ENCODE measurements at places on chromosomes 11 and 22.

GRCh38 chr11:60978546-60979380 lies 7.3 kb downstream of the CD6 start:
- no peak for DNase-seq

GRCh38 chr11:125214601-125215565 lies 50.3 kb downstream of the PKNOX2 start:
- no peak for DNase-seq

DNA sequence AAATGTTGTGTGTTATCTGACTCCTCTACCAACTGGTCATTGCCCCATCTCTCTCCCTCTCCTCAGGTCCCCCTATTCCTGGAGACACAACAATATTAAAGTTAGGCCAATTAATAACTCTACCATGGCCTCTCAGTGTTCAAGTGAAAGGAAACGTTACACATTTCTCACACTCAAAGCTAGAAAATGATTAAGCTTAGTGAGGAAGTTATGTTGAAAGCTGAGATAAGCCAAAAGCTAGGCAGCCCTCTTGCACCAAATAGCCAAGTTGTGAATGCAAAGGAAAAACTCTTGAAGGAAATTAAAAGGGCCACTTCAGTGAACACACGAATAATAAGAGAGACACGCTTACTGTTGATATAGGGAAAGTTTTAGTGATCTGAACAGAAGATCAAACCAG lies 6.9 kb downstream of the DLG2 start:
- no peak for DNase-seq

GRCh38 chr11:123674297-123674696 lies 19.9 kb upstream of the SCN3B start:
- no peak for DNase-seq

DNA sequence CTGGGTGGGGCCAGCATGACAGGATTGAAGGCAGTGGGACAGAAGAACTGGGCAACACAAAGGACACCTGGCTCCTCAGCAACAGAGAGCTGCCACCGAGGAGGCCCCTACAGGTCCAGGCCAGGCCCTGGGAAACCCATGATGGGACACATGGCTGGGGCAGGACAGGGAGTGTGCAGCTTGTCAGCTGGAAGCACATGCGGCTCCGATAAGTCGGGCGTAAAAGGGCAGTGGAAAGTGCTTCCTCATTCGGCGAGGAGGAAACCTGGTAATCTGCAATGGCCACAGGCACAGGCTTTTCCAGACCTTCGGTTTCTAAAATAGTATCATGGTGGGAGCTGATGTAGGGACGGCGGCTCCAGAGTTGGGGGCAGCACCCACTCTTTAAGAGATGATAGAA lies 16.5 kb downstream of the GNAZ start:
- DNase-seq: no peak

- no peak for DNase-seq
These were observed 87.3 kb downstream of the PACS1 start for GRCh38 chr11:66157182-66157864.

GRCh38 chr11:1573077-1573902 lies 1.2 kb upstream of the DUSP8 start:
- DNase-seq: no peak

- no peak for DNase-seq
These were observed 65.6 kb downstream of the FAM168A start for GRCh38 chr11:73532310-73532709.

DNA sequence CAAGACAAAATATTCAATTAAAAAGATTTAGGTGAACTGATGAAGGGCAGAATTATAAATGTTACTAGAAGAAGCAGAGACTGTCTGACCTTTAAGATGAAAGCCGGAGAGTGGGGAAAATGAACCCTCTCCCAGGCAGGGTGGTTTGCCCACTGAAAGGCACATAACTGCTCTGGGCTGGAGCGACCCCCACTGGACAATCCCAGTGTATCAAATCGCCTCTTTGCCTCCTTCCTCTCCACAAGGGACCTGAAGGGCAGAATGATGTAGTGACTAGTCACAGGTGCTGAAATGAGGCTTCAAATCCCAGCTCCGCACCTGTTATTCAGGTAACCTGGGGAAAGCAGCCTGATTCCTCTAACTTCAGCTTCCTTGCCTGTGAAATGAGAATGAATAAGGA lies 69.0 kb downstream of the EFCAB6 start:
- no peak for DNase-seq

DNA sequence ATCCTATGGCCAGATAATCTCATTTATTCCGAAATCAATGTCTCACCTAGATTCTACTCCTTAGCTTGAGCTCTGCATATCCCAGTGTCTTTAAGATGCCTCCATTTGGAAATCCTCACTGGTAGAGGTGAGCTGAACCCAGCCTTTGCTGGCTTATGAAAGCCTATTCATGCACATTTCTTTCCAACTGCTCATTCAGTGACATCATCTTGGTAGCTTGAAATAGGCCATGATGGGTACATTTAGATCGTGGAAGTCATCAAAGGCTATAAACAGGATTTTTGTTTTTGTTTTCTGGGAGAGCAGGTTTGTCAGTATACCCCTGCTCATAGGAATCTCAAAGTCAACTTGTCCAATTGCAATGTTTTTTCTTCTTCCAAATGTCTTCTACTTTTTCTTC lies 6.0 kb downstream of the NXPE1 start:
- DNase-seq: no peak

DNA sequence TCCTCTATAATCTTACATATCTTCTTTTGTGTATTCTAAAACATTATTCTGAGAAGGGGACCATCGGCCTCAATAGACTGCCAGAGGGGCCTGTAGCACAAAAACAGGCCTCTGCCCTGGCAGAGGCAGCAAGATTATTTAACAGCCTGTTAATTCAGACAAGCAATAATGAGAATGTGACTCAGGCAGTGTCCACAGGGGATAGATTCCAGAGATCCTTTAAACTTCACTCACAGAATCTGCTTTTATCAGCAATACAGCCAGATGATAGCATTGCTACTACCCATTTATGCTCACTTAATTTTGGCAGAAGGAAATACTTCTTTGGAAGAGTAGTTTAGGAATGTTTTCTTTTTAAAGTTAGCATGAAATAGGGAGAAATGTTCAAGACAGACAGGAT lies 44.9 kb downstream of the AAMDC start:
- DNase-seq: no peak

- no peak for DNase-seq
These were observed 20.0 kb downstream of the APLNR start for GRCh38 chr11:57217053-57217452.

DNA sequence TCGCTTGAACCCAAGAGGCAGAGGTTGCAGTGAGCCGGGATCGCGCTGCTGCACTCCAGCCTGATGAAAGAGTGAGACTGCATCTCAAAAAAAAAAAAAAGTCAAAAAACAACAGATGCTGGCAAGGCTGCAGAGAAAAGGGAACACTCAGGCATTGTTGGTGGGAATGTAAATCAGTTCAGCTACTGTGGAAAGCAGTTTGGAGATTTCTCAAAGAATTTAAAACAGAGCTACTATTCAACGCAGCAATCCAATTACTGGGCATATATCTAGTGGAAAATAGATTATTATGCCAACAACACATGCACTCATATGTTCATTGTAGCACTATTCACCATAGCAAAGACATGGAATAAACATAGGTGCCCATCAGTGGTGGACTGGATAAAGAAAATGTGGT lies 89.7 kb downstream of the EFCAB6 start:
- no peak for DNase-seq

DNA sequence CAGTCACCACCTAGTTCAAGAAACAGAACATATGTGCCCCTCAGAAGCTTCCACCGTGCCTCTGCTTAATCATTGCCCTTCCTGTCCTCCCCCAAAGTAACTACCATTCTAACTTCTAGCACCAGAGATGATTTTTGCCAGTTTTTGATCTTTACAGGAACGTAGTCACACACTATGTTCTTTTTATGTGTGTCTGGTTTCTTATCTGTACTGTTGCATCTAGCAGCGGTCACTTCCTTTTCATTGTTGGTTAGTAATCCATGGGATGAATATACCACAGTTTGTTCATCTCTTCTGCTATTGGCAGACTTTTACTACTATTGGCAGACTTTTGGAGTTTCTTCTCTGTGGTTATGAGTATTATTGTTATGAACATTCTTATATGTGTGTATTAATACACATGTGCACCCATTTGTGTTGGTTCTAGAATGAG lies 34.6 kb downstream of the SPECC1L start:
- DNase-seq: peak; percentile 39

DNA sequence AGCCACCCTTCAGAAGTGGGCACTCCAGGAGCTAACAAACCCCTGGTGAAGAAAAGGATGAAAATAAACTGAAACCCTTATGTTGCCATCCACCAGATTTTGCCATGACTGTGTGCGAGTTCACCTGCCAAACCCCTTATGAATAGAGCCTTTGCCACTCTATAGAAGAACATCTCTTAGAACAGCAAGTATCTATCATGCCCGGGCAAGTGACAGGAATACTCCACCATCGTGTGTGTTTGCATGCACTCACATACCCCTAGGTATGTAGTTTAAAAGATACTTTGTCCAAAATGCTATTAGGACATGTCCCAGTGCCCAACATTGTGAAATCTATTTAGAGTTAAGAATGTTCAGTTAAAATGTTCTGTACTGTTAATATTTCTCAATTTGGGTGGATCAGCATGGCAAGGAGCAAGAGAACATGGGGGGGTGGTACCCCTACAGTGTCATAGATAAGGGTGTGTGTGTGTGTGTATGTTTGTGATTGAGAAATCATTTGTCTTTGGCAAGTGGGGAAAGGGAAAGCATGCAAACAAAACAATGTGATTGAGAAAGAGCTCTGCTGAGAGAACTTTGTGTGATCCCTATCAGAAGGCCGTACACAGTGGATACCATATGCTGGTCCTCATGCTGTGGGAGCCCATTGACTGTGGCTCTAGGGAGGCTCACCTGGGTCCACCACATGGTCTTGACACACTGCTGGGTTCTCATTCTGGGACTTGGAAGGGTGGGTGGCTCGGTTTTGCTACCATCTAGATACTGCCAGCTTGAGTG lies 94.9 kb downstream of the ZBTB16 start:
- DNase-seq: no peak

DNA sequence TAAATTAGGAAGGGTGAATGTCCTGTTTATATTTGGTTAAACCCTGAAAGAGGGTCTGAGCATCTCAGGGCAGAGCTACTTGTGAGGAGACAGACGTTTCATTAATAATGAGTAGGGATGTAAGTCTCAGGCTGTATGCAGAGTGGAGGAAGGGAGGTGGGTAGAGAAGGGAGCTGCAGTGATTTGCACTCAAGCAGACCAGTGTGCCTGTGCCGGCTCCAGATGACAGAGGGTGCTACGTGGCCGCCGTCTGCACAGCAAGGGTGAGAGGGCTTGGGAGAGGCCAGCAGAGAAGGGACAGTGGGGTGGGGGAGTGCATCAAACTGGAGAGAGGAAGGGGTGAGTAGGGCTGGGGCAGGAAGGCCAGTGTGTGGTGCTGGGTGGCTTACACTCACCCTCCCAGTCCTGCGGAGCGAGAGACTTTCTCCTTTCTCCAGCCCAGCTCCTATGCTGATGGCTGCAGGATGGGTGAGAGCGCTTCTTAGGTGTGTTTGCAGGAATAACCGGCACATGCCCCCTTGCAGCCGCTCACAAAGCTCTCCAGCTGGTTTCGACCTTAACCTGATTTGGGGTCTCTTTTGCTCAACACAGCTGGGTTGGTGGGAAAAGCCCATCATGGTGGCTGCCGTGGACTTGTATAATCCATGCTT lies 130.6 kb downstream of the ST3GAL4 start:
- DNase-seq: no peak

GRCh38 chr22:50012211-50013181 lies at the start of gene IL17REL:
IL17REL (minus strand) TSS chr22:50012765; CDS start chr22:50012646, 119 bp downstream.
- no peak for DNase-seq

DNA sequence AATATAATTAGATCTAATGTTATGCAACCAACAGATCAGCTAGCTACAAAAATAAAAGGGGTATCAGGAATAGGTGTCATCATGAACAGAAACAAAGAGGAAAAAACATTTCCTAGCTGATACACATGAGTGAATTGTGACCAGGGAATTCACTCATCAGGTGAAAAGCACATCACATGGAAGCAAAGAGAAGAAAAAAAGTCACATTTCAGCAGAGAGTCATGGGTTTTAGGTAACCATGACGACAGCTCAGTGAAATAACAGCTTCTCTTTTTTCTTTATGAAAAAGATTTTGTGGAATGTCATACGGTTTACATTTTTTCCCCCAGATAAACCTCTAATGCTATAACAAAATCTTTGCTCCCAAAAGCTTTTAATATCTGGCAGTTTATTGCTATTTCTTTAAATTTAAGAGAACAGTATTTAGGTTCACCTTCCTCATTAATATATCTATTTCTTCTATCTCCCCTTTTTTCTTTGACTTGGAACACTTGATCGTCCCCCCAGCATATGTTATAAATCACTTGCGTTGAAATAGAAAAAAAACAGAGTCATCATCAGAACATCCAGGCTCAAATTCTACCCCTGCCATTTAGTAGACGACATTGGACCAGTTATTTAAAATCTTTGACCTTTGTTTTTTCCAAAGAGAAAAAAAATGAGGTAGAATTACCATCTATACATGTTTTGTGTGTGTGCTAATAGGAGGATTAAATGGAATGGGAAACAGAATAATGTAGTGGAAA lies 5.3 kb downstream of the TYR start:
- DNase-seq: peak; percentile 23

DNA sequence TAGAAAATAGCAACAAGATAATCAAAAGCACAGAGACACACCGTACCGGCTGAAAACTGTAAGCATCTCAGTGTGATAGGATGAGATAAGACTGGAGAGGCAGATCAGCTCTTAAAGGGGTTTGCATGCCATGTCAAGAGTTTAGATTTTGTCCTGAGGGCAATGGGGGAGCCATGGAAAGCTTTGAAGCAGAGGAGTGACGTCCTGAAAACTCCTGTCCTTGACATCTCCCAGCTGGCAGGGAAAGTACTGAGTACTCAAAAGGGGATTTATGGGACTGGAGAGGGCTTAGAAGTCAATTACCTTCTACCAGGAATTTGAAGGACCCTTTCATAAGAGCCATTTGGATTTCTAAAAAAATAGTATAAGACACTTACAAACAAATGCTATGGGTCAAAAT lies 420.5 kb upstream of the NARS2 start:
- DNase-seq: no peak

- DNase-seq: peak; percentile 94
These were observed 585 bp upstream of the NEAT1 start for GRCh38 chr11:65421794-65422632.

- DNase-seq: no peak
These were observed 90.5 kb upstream of the ARHGAP32 start for GRCh38 chr11:129282634-129283033.

- DNase-seq: peak; percentile 43
These were observed 70.5 kb downstream of the RPUSD4 start for GRCh38 chr11:126140926-126141280.

- DNase-seq: no peak
These were observed 39.7 kb downstream of the DKK3 start for GRCh38 chr11:11968511-11969280.

DNA sequence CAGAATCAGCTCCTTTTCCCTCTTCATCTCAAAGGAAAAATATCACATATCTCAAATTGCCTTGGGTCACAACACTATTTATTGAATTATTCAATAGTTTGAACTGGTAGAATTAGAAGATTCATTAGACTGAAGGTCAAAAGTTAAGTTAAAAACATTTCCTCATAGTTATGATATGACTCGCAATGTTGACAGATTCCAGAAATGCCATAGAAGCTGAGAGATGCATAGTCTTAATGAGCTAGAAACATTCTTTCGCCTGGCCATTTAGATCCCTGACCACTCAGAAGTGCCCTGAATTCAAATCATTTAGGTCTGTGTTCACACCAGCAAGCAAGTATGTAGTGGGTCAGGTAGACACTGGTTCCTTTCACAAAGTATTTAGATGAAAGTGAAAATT lies 44.4 kb downstream of the FAT3 start:
- DNase-seq: peak; percentile 36

GRCh38 chr11:36062796-36063365 lies 119.0 kb downstream of the LDLRAD3 start:
- no peak for DNase-seq

GRCh38 chr22:40534379-40535188 lies 101.9 kb downstream of the MRTFA start:
- no peak for DNase-seq

All from astrocyte of the cerebellum (primary cell).